Ureter (tissue), 1 donor: ENCODE measurements at places on chromosomes 7 and 10. TPM values are rescaled to one million over a fixed set of nuclear protein-coding genes. Genes with fewer than 3 reads are reported as not detected.

GRCh38 chr7:55555160-55555559 is 17.1 kb downstream of the VOPP1 start:
- no peak for DNase-seq

DNA sequence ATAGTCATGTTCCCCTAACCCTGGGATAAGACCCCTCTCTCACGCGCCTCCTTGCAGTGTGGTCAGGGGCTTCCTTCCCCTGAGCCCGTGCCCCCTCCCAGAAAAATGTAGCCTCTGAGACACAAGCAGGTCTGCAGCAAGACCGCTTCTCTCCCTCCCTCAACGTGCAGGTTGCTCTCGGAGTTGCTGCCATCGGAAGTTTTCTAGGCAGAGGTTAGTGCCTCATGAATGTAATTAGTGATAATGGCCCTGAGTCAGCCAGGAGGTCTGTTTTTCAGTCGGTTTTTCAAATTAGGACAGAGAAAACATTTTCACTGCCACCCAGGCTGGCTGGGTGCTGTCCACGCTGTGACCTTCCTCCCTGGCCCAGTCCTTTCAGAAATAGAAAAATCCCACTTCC is 43.2 kb upstream of the PRLHR start:
- no peak for DNase-seq

Gene NODAL
- total RNA-seq, result not detected

- DNase-seq, result no peak
Observed at GRCh38 chr10:91190876-91191583, 29.4 kb upstream of the PCGF5 start.

Gene FAM20C
- 33.8 TPM for total RNA-seq

DNA sequence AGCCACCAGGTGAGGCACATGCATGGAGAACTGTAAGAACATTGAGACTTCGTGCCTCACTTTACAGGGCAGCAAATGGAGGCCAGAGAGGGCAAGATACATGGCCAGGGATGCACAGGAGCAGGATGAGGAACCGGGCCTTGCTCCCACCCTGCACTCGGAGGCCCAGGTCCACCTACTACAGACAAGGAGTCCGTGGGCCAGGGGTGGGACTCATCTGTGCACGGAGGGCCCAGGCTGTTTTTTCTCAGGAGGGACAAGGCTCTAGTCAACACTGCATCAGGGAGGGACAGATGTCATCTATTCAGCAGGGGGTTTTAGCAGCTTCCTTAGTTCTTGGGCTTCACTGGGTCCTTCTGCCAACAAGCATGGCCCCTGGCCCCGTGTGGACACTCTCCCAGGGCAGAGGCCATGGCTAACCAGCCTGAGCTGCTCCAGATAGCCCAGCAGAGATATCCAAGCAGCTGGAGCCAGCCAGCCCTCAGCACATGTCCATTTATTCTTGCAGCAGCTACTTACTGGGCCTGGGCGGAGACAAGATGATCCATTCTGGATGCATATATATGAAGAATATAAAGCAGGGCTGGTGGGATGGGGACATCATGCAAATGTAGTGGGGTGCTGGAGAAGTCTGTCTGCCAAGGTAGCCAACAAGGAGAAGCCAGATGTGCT is 134.5 kb upstream of the RET start:
- no peak for DNase-seq

- no peak for DNase-seq
Observed at GRCh38 chr10:113097036-113097435, 147.0 kb downstream of the TCF7L2 start.

DNA sequence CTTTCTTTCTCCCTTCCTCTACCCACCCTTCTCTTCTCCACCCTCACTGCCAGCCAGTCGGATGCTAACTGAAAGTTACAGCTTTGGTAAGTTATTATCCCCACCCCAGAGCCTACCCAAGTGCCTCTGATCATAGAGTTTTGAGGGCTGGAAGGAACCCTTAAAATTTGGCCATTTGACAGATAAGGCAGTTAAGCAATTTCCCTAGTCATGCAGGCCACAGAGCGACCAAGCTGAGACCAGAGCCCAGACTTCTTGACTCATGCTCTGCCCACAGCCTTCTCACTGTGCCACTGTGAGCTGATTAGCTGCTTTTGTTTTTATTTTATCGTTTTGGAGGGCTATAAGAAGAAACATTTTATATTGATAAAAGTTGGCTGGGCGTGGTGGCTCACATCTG is 17.2 kb downstream of the SAP25 start:
- DNase-seq, result no peak

Gene GSTO2
- total RNA-seq, result 47.0 TPM

GRCh38 chr10:123936426-123936825 is 44.8 kb upstream of the CPXM2 start:
- DNase-seq, result no peak

Gene PNLIP
- total RNA-seq, result not detected

DNA sequence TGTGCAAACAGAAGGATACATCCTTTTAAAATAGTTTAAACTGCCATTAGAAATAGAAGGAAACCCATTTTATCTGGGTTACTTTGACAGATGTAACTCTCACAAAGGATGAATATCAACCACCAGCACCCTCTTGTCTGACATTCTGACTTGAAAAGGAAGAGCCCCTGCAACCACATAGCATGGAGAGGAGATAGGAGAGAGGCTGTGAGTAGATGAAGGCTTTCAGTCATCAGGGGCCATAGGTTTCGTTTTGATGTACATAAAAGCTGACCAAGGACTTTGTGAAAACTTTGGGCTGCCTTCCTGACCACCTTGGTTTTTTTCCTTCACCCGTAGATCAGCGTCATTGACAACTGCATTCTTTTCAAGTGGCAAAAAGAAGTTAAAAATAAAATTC is 211.6 kb upstream of the PRPS1L1 start:
- DNase-seq, result no peak

Gene CPA2
- total RNA-seq, result not detected

GRCh38 chr7:50914460-50914859 is 131.8 kb upstream of the GRB10 start:
- no peak for DNase-seq

DNA sequence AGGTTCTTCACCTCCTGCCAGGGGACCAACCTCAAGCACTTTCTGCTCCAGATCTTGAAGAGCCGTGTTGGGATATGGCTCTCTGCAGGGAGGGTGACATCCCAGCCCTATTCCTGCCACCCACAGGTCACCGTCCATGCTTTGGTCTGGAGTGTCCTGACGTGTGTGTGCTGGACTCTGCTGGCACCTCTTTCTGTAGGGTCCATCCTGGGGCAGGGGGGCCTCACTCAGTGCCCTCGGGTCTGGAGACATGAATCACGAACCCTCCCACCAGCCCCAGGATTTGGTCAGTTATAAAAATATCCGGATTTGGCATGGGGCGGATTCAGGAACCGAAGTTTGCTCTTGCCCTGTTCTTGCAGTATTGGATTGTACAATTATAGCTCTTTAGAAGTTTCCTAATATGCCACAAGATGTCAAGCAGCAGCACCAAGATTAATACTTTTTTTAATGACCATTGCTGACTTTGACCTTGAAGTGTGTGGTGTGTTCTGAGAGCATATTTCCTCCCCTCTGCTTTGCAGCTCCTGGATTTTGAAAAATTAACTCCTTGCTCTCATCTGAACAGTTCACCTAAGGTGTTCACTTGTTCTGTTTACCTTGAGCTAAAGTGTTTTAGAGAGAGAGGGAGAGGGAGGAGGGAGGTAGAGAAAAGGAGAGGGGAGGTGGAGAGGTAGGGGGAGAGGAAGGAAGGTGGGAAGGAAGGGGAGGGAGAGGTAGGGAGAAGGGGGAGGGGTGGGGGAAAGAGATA is 95.4 kb upstream of the SHH start:
- no peak for DNase-seq

Gene CCL24
- not detected for total RNA-seq

DNA sequence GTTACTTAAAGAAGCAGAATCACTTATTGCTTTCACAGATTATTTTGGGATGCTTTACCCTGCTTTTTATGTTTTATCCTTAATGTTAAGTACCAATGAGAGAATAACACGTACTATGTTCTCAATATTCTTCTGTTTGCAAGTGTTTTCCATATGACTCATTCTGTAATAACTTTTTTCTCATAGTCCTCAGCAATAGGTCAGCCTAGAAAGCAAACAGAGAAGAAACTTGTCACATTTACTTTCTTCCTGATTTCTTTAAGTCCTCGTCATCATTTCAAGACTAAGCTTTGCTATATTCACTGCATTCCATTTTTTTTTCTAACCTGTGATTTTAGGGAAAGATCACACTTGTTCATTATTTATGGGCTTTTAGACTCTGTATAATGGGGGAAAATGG is 6.8 kb upstream of the AGR2 start:
- no peak for DNase-seq

- no peak for DNase-seq
Observed at GRCh38 chr10:110893559-110894179, 21.9 kb downstream of the PDCD4 start.

- no peak for DNase-seq
Observed at GRCh38 chr7:50821457-50822008, 38.8 kb upstream of the GRB10 start.

Gene CLCN1
- total RNA-seq, result 0.31 TPM

GRCh38 chr7:29410996-29411395 is 152.6 kb upstream of the PRR15 start:
- no peak for DNase-seq

DNA sequence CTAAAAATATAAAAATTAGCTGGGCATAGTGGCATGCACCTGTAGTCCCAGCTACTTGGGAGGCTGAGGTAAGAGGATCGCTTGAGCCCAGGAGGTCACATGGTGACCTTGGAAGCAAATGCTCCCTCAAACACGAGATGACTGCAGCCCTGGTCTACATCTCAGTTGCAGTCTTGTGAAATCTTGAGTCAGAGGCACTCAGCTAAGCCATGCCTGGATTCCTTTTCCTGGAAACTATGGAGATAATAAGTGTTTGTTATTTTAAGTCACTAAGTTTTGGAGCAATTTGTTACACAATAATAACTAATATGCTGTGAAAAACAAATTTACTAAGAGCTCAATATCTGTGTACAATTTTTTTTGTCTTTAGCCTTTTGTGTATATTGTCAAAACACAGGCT is 284.3 kb upstream of the KAT6B start:
- no peak for DNase-seq

Gene DUSP5
- 14.3 TPM for total RNA-seq

GRCh38 chr10:88661018-88661417 is 3.2 kb upstream of the LIPF start:
- no peak for DNase-seq

Gene GPR15LG
- total RNA-seq, result 29.2 TPM

- DNase-seq, result no peak
Observed at GRCh38 chr7:122719010-122719578, 16.4 kb upstream of the RNF148 start.

Gene MYH16
- not detected for total RNA-seq

Gene PTER
- 35.7 TPM for total RNA-seq

DNA sequence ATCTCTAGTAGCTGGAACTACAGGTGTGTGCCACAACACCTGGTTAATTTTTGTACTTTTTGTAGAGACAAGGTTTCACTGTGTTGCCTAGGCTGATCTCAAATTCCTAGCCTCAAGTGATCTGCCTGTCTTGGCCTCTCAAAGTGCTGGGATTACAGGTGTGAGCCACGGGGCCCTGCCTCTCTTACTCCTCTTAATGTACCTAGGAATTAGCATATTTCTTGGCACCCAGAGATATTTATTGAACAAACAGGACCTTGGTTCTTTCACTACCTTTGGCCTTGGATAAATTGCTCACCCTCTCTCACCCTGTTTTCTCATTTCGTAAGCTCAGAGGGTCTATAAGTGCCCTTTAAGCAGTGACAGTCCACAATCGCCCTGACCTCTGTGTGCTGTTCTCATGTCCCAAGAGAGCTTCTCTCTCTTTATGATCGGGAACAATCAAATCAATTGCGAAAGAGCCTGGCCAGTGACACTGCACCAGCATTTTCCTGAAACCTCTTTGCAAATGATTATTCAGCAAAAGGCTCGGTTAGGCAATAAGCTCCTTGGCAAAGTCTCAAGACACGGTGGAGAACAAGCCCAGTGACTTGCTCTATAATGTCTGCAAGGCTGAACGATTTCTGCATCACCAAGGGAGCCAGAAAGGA is 117.7 kb downstream of the APBB1IP start:
- peak; percentile 62 for DNase-seq

DNA sequence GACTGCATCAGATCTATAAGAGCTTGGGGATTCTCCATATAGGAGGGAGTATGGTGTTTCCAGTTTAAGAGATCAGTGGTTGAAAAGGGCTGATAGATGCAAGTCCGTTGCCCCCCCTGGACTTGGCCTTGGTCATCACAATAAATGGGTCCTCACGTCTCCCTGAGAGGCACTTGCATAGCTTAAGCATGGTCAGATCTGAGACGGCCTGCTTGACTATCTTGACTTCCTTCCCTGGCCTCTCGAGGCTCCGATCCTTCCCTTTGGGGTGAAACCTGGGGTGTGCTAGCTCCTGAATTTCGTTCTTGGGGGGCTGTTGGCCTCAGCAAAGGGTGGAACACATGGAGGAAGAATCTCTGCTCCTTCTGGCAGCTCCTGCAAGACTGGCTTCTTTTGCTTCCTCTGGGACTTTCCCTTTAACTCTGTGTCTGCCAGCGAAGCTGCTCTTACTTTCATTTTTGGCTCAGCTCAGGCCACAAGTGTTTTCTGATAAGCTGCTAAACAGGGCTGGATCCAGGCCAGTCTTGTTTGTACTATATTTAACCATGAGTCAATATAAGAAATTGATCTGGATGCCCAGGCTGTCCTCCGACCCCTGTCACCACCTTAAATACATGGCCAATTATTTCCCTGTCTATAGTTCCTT is 11.2 kb upstream of the ZNF485 start:
- DNase-seq, result no peak

DNA sequence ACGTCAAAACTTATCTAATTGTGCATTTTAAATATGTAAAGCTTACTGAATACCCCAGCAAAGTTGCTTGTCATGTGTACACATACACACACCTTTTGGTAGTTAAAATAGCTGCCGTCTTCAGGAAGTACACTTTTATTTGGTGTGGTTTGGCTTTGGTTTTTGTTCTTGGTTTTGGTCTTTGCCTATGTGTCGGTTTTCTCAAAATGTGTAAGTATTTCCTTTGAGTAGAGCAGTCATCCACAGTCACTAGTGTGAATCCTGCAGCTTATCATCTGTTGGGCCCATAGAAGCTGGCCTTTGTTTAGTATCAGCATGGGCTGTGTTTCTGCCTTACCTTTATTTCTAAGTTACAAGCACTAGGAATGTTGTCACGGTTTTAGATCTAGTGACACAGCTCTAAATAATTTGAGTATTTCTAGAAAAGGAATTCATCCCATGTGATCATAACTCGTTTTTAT is 35.3 kb downstream of the NET1 start:
- DNase-seq, result no peak

Gene GOT1
- 41.3 TPM for total RNA-seq

Gene NUDT1
- 8.9 TPM for total RNA-seq

GRCh38 chr10:64115908-64116643 is 594.9 kb downstream of the REEP3 start:
- no peak for DNase-seq

Gene TEX47
- total RNA-seq, result not detected
